CD8-positive, alpha-beta memory T cell (primary cell): ENCODE measurements at places on chromosomes 2 and 18. TPM values are rescaled to one million over a fixed set of nuclear protein-coding genes. Genes with fewer than 3 reads are reported as not detected.

Gene LIMS2
- total RNA-seq, result 5.9 TPM

Gene KLHL41
- 0.22 TPM for total RNA-seq

DNA sequence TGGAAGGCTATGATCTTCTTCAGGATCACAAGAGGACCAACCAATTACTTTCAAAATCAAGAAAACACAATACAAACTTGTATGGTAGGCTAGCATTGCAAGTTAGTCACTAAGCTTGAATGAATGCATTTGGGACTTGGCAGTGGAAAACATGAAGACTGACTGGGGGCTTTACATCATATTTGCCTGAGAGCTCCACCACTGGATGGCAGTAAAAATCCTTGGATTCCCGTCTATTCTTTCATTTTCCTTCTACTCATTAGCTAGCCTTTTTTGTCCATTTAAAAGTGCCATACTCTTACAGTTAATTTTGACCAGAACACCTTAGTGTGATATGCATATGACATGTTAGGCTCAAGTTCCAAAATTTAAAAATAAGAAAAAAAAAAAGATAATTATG lies 63.5 kb upstream of the RASGRP3 start:
- H3K36me3 ChIP-seq, result no peaks in the 10 kb centered on the region
- no peak overlapping the region for H3K27ac ChIP-seq
- H3K27me3 ChIP-seq, result no peaks in the 10 kb centered on the region
- no peaks in the 10 kb centered on the region for H3K4me1 ChIP-seq
- DNase-seq, result no peak

GRCh38 chr2:234178330-234179030 lies 128.0 kb downstream of the SPP2 start:
- no peak overlapping the region for H3K27ac ChIP-seq
- no peaks in the 10 kb centered on the region for H3K36me3 ChIP-seq
- no peak for DNase-seq
